Activated CD8-positive, alpha-beta memory T cell treated with anti-CD3 and anti-CD28 coated beads for 1 hour (primary cell): ENCODE measurements at places on chromosomes 12 and 14.

GRCh38 chr12:47829584-47829983 lies 9.9 kb upstream of the HDAC7 start:
- DNase-seq: no peak

DNA sequence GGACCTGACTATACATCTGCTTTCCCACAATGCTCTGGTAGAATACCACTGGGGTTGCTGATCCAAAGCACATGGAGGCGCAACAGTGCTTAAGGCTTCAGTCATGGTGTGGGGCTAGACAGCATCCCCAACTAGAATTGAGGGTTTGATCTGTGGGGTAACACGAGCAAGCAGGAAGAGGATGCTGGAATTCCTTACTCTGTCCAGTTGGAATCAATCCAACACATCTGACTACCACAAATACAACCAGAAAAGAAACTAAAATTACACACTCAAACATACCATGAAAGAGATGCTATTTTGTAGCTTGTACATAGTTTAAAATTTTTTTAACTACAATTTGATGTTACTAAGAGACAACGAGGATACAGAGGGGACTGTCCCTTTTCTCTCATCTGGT lies 40.4 kb upstream of the GTF2A1 start:
- DNase-seq: no peak

GRCh38 chr12:131487388-131488124 lies 223.3 kb upstream of the SFSWAP start:
- no peak for DNase-seq

- no peak for DNase-seq
Measured at GRCh38 chr14:101780887-101781239, 19.4 kb downstream of the PPP2R5C start.

DNA sequence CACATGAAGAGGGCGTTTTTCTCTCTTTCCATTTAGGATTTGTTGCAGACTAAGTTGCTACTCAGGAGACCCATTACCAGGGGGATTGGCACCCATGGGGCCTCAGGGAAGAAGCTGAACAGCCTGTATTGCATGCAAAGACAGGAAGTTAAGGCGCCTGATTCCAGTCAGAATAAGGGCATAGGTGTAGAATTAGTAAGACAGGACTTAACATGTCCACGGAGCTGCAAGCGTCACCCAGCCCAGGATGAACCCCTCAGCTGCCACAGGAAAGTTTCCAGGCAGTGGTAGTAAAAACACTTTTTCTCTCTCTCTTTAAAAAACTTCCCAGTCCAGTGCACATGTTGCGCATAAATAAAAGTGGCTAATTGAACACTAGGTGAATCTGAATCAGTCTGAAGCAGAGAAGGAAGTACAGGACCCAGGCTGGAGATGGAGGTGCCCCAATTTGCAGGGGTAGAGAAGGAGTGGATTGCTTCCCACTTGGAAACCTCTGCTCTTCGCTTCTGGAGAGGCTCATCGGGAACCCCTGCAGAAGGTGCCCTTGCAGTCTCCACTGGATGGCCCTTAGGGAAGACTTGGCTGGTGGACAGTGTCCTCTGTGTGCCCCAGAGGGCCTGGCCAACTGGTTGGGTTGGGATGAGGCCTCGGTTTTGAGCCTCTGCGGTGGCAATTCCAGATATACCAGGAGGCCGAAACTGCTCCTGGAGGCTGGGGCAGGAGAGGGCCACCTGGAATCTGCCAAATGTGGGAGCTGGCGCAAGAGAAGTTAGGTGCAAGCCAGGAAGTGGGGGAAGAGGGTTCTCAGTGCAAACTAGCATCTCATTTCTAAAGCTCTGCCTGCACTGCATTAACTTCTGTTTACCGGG lies 10.7 kb upstream of the TBX3 start:
- DNase-seq: no peak

DNA sequence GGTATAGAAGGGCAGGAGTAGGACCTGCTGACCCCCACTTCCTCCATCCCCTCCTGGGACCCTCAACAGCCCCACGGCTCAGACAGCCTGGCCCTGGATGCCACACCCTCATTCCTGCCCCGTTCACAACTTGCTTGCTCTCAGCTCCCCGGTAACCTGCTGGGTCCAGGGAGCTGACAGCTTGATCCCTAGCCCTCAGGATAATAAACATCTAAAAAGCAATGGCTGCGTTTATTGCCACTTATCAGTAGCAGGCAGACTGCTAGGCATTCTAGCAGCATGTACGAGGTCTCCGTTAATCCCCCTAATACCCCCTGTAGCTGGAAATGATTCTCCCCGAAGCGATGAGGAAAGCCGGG lies 24.3 kb upstream of the RPLP0 start:
- DNase-seq: no peak

DNA sequence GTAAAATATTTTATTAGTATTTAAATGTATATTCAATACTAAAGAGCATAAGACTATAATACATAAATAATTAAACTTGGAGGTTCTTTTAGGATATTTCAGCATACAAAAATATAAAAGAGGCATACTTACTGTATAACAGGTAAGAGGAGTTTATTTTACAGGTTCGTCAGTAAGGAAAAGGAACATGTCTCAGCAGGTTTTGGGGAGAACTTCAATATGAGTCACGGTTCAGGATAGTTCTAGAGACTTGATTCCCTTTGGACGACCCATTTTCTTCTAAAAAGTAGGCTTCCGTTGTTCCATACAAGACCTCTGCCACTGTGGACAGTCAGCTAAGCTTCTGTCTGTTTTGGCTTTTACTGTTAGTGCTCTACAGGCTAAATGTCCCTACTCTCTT lies 181.1 kb downstream of the ALX1 start:
- DNase-seq: no peak

- DNase-seq: no peak
Measured at GRCh38 chr12:59808317-59808910, 212.6 kb downstream of the SLC16A7 start.

DNA sequence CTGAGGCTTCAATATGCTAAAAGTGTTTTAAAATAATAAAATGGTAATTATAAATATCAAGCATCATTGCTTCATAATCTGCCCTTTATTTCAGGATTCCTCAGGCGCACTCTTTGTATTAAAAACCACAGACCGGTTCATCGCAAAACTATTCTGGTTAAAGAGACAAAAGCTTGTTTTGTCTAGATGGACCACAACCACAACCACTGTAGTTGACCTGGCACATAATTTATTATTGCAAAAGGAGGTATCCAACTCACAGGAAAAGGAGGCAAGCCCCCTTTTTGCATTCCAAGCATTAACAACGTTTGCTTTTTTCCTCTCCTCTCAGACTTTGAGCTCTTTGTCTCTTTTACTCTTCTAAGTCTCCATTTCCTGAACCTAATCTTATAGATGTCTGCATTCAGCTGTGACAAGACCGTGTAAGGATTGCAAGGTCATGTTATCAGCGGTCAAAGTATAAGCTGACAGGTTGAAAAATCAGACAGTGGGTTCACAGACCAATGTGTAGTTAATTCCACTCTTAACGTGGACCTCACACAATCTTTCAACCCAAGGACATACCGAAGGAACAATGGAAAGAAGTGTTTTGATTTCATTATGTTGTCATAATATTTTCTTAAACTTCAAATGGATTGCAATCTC lies 1057.6 kb downstream of the GALC start:
- DNase-seq: no peak

GRCh38 chr12:96617178-96617577 lies 127.8 kb downstream of the CFAP54 start:
- DNase-seq: no peak

- no peak for DNase-seq
Measured at GRCh38 chr14:70338550-70338949, 20.9 kb downstream of the COX16 start.

GRCh38 chr12:76402259-76402658 lies 54.0 kb upstream of the BBS10 start:
- no peak for DNase-seq

DNA sequence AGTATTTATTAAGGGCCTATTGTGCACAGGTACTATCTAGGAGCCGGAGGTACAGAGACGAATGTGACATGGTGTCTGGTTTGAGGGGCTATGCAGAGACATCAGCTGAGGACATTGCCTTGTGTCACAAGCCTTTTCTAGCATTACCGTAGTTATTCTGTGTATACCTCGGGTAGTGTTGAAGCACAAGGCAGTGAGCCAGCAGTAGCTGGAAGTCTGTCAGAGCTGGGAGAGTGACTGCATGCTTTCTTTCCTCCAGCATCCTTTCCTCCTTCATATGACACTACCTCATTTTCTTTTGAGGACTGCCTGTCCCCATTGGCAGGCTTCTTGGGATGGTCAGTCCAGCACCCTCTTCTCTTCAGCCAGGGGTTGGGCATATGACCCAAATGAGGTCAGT lies 77.0 kb downstream of the POLR3B start:
- DNase-seq: no peak

DNA sequence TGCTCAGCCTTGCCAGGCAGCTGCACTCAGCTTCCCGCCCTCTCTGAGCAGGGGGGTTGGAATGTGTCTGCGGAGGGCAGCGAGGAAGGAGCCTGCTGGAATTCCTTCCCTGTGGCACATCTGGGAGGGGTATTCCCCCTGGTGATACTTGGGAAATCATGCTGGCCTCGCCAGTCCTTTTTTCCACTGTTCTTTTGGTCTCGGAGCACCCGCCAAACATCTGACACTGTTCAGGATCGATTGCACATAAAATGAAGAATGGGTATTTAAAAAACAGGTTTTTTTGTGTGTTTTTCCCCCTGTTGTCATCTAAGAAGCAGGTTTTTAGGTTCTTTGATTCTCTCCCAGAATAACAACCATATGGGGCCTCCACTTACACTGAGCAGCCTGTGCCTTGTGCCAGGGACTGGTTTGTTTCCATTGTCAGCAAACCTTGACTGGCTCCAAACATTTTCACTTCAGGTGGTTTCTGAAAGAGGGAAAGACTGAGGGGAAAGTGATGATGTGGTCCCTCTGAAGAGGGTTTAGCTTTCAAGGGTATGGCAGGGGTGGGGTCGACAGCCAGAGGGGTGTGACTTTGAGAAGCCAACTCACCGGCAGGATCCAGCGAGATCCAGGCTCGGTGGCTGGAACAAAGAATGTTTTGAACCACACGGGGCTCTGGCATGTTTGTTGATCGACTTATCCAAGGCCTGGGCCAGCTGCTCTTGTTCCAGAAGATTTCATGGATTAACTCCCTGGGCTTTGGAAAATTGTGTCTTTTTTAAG lies 215.1 kb downstream of the CACNA1C start:
- no peak for DNase-seq

- DNase-seq: no peak
Measured at GRCh38 chr12:120687578-120688289, 785 bp downstream of the MLEC start.

GRCh38 chr12:107092669-107093416 lies 506 bp downstream of the CRY1 start:
- DNase-seq: peak; percentile 66

DNA sequence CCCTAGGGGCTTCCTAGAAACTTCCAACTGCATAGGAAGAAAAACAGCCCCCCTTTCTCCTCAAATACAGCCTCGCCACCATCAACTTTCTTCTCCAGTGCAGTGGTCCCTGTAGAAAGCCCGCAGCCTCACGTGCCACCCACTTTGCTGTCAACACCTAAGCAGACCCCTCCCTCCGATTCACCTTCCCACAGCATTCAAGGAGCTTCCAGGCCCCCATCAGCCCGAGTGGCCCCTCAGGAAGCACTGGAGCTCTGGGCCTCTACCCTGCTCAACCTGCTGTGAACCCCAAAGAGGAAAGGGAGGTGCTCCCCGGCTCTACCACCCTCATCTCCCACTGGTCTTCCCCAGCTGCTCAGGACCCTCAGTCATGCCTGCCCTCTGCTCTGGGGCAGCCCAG lies 55.0 kb downstream of the RNF34 start:
- DNase-seq: no peak
